ENCODE measurements at places on chromosomes 5 and 9.

- H3K36me3 ChIP-seq: peaks cover 22% of the 10 kb centered on the region
- H3K4me3 ChIP-seq: no peak overlapping the region
- H3K27ac ChIP-seq: no peak overlapping the region
- peaks cover 5% of the 10 kb centered on the region for H3K4me1 ChIP-seq
Measured at GRCh38 chr9:130110166-130110565, 56.5 kb downstream of the GPR107 start.

DNA sequence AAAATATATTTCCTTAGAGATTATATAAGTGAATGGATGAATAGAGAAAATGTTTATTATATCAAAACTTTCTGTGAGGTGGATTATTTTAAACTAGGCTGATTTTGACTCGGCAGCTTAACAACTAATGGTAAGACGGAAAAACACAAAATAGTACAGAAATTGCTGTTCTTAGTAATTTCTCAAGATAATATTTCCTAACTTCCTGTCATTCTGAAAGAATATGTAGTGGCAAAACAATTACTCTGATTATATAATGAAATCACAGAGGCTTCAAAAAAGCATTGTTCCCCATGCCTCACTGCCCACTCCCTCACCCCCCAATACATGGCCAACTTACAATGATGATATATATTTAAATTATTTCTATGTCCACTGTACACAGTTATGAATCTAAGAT lies 85.4 kb downstream of the YTHDC2 start:
- no peak overlapping the region for H3K4me3 ChIP-seq
- DNase-seq: no peak
- no peak overlapping the region for H3K27ac ChIP-seq
- H3K36me3 ChIP-seq: peaks cover 2% of the 10 kb centered on the region
- no peaks in the 10 kb centered on the region for H3K4me1 ChIP-seq
- no peaks in the 10 kb centered on the region for H3K27me3 ChIP-seq

DNA sequence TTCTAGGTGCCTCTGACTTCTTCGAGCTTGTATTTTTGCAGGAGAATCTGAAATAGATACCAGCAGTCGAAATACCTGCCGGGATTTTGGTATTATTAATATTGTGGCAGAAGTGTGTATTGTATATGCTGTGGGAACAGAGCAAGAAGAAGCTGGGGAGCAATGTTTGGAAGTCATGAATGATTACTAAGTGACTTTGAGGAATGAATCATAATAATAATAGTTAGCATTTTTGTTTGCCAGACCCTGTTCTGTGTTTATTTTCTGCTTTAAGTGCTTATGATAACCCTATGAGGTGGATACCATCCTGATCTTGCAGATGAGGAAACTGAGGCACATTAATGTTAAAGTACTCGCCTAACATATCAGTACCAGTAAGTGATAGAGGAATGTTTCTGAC lies 32.4 kb downstream of the RAB24 start:
- no peak overlapping the region for H3K4me3 ChIP-seq
- DNase-seq: no peak
- H3K4me1 ChIP-seq: no peaks in the 10 kb centered on the region
- no peaks in the 10 kb centered on the region for H3K27me3 ChIP-seq
- H3K36me3 ChIP-seq: peaks cover 13% of the 10 kb centered on the region
- H3K27ac ChIP-seq: no peak overlapping the region

DNA sequence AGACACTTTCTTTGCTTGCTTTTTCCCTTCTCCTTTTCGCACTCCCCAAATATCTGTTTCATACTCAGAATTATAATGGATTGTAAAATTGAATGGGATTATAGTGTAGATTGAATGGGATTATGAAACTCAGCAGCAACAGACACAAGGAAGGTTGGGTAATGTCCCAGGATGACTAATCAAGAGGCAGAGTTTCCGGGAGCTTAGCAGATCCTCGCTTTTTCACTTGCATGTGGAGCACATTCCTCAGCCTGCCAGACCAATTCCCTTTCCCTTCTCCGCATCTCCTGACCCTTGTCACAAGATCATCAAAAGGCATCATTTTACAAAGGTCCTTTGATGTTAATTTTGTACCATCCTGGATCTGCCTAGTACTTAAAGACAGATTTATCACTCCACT lies 55.1 kb upstream of the SLC1A1 start:
- H3K4me3 ChIP-seq: no peak overlapping the region
- DNase-seq: no peak
- H3K36me3 ChIP-seq: no peaks in the 10 kb centered on the region
- H3K4me1 ChIP-seq: peaks cover 11% of the 10 kb centered on the region

- no peaks in the 10 kb centered on the region for H3K36me3 ChIP-seq
- no peak overlapping the region for H3K4me3 ChIP-seq
- no peak for DNase-seq
- H3K27me3 ChIP-seq: no peaks in the 10 kb centered on the region
Measured at GRCh38 chr5:122413722-122414121, 101.7 kb downstream of the SNCAIP start.

DNA sequence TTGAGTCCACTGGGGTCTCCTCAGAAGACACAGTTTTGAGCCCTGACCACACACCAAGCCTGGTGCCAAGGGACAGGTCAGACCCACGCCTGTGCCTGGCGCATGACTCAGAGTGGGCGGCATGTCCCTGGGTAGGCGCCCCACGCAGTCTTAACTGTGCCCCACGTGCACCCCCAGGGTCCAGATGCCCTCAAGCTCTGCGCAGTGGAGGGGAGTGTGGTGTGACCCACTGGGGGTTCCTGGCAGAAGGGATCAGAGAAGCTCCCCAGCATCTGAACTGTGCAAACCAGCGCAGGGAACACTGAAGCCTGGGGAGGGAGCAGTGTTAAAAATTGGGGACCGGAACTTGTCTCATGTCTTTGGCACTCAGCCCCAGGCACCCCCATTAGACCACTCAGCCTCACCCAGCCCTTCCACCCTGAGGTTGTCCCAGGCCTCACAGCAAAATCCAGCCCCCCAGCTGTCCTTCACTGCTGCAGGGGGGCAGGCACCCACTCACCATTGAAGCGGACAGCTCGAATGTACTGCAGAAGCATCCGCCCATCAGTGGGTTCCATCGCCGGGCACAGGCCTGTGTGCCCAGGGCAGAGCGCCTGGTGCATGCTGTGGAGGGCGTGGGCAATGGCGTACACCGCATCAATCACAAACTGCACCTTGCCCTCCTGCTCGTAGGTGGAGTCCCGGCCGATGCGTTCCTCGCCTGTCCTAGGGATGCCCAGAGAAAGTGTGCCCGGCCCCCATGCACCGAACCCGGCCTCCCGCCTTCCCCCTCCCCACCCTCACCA lies 6.5 kb downstream of the GRM6 start:
- no peak overlapping the region for H3K4me3 ChIP-seq
- DNase-seq: no peak
- no peaks in the 10 kb centered on the region for H3K27me3 ChIP-seq
- no peaks in the 10 kb centered on the region for H3K4me1 ChIP-seq
- H3K27ac ChIP-seq: no peak overlapping the region
